Foreskin melanocyte (primary cell): ENCODE measurements at places on chromosomes 5 and 9.

- DNase-seq = no peak
Observed at GRCh38 chr5:32836176-32836575, 125.1 kb downstream of the NPR3 start.

DNA sequence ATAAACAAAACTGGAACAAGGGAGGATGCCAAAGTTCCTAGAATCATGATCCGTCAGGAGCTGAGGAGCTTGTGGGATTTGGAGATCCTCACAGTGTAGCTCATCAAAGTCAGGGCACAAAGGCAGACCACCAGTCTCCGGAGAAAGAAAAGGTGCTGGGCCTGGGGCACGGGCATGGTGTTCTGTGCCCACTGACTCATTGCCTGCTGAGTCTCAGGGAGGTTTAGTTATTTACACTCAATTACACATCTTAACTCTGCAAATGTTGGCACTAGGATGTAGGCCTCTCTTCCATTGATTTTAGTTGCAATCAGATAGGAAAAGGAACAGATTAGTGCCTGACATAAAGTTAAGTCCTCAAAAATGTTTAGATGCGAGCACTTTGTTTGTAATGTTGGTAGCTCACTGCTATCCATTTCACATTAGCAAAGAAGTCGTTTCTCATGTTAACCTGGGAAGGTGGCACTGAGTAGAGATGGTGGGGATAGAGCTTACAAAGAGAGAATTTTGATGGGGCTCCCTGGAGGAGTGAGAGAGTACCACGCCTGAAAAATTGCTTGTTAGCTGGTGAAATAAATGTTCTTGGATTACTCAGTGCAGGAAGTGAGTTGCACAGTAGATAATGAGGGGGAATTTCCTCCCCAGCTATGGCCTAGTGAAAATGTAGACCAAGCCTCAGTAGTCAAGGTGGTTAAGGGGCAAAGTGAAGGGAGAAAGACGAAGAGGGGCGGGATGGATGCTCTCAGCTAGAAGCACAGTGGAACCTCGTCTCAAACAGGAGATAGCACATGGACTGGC is 109.5 kb upstream of the CD180 start:
- no peak for DNase-seq

GRCh38 chr9:84897362-84898094 is 228.0 kb downstream of the NTRK2 start:
- no peak for DNase-seq

DNA sequence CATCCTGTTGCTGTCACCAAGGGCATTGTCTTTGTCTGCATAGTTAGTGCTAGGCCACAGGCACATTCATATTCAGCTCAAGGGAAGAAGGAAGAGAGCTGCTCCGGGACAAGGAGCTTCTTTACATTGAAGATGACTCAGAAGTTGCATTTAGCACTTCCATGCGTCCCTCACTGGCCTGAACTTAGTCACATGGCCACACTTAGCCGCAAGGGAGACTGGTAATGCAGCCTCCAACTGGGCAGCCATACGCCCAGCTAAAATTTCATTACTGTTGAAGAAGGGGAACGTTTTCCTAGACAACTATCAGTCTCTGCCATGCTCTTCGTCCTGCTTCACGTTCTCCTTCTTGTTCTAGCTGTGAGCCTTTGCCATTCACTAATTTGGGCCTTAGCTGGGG is 20.0 kb downstream of the ACTL7B start:
- DNase-seq = peak; percentile 82

GRCh38 chr5:152505442-152506042 is 100.5 kb upstream of the NMUR2 start:
- peak; percentile 40 for DNase-seq

DNA sequence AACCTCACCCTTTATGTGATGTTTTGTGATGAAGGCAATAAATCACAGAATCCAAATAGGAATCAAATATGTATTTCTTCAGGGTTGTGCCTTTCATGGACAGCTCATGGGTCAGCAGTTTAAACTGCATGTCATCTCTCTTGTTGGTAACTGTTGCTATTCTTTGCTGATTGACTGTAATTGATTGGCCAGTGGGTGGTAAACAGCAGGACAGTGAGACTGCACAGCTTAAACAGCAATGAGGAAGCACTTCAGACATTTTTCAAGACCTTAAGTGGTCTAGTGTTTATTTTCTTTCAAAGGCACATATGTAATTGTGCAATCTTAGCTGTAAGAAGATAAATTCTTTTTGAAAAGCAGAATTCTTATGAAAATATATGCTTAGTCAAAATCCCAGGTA is 260.5 kb downstream of the COX7C start:
- no peak for DNase-seq

- DNase-seq = no peak
Observed at GRCh38 chr5:16891033-16891432, 45.1 kb downstream of the MYO10 start.
